ENCODE measurements at places on chromosomes 6 and 20.

DNA sequence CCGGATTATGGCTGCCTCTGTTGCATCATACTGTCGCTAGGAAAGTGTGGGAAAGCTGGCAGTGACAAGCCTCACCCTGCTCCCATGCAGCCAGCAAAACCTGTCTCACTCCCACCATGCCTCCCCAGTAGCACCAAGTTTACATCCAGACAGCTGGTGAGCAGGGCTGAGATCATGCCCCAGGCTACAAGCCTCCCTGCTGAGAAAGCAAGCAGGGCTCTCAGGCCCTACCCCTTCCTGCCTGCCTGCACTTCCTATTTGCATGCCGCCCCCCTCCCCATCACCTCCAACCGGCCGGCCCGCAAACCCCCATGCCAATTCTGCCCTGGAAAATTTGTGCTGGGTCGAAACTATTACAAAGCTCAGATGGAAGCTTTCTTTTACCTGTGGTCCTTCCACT lies 408.2 kb upstream of the FKBP1C start:
- no peak for DNase-seq

DNA sequence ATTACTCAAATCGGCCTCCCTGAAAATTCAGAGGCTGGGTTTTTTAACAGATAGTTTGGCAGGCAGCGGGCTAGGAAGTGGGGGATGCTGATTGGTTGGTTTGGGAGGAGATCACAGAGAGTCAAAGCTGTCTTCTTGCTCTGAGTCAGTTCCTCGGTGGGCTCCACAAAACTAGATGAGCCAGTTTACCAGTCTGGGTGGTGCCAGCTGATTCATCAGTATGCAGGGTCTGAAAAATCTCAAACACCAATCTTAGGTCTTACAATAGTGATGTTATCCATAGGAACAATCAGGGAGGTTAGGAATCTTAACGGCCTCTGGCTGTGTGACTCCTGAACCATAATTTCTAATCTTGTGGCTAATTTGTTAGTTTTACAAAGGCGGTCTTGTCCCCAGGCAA lies 190.7 kb downstream of the C6orf118 start:
- no peak for DNase-seq

DNA sequence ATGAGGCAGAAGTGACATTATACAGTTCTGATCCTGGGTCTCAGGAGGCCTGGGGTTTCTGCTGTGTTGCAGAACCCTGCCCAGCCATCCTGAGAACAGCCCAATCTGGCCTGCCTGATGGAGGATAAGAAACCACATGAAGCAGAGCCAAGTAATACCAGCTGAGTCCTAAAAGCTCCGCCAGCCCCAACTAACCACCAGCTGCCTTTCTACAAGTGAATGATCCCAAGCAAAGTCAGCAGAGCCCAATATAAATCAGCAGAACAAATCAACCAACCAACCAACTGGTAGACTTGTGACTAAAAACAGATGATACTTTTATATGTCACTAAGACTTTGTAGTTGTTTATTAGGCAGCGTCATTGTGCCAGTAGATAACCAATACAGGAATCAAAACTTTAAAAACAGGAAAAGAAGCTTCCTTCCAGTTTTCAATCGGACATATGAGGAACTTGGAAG lies 52.1 kb downstream of the SNX5 start:
- no peak for DNase-seq

GRCh38 chr6:7542065-7542873 lies 798 bp downstream of the DSP start:
- no peak for DNase-seq
